ENCODE measurements at places on chromosomes 12 and 14.

DNA sequence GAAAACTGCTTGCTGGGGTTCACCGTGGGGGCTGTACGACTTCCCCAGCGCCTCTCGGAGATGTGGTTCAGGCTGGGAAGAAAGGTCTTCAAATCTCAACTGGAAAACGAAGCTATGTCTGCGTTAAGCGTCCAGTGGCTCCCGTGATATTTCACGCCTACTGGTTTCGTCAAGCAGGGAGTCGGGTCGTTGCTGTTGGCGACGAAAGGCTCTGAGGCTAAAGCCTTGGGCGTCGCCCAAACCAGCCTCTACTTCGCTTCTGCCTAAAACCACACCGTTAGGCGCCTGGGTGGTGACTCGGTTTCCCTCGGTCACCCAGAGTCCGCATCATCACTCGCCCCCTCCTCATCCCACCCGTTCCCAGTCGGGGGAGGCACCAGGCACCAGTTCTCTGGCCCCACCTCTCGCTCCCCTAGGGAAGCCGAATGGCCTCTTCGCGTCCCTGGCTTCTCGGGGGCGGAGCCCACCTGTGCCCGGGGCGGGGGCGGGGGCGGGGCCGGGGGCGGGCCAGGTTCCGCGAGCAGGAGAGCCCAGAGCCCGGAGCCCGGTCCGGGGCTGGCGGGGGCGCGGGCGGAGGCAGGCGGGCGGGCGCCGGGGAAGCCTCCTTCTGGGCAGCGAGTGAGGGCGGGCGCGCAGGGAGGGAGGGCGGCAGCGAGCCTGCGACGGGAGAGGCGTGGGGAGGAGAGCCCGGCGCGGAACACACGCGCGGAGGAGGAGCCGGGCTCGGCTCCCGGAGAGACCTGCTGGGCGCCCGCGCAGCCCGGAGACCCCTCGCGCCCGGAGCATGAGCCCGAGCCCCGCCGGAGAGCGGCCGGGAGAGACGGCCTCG lies at the start of gene B4GALNT3:
Gene B4GALNT3 (plus strand): TSS at position 510 of the 829 bp plus-strand sequence. CDS start 438 bp downstream, outside the sequence.
- peak; percentile 24 for DNase-seq

DNA sequence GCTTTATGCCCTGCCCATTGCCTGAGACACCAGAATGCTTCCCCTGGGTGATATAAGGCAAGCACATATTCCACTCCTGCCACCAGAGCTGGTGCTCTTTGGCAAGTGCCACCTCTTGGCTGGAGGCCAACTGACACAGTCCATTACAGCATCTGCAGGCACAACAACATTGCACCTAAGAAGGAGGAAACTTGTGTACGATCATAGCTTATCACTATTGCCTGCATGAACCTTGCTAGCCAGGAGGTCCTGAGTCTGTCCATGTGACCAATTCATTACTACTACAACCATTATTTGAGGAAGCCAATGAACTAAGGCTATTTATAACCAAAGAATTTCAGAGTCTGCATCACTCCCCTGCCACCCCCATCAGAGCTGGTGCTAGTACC lies 119.8 kb upstream of the SCAF11 start:
- peak; percentile 17 for DNase-seq

- DNase-seq = no peak
These were observed 832.9 kb upstream of the FBXO33 start for GRCh38 chr14:40265096-40265495.

- DNase-seq = peak; percentile 27
These were observed 48.7 kb upstream of the LALBA start for GRCh38 chr12:48618541-48618940.

DNA sequence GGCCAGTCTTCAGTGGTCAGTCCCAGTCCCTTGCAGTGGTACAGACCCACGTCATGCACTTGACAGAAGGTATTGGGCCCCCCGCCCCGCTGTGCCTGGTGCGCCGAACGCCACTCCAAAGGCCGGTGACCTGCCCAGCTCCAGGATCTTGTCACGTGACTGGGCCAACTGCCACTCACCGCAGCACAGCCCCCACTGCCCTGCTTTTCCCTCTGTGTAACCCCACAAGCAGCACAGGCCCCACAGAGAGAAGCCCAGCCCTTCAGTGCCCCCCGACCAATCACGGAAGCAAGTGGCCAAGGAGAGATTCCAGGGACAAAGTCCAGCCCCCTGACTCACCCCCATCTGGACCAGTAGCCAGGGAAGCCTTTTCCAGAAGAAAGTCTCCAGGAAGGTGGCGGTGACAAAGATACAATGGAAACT lies 498 bp downstream of the GPR132 start:
- no peak for DNase-seq

DNA sequence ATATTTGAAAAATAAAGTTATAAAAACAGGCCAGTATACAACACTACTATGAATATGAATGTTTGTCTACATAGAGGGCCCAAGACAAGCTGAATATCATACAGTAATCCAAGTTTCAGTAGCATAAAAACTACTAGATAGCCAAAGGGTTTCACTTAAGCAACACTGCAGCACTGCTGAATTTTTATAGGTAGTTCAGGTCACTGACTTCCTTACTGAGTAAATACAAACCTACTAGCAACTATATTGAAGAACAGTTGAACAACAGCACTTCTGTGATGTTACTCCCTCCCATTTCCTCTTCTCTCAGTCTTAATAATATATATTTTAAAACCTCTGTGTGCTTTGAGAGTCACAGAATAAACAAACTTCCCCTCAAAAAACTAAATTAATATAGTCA lies 42.7 kb downstream of the GTF2A1 start:
- no peak for DNase-seq

DNA sequence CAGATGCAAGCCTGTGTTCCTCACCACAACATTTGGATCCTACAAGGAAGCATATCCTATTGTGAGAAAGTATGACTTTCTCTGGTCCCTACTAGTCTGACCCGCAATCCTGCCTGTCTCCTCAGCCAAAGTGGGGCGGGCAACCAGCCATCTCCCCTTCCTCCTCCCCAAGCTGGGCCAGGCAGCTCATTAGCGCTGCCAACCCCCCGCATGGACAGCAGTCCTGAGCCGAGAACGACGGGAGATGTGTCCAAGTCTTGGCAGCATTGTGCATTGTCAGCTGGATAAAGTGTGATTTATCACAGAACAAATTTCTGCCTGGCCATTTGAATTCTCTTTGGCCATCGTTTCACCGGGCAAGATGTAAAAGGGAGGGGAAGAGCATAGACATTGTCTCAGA lies 139.4 kb downstream of the SLC15A4 start:
- no peak for DNase-seq

DNA sequence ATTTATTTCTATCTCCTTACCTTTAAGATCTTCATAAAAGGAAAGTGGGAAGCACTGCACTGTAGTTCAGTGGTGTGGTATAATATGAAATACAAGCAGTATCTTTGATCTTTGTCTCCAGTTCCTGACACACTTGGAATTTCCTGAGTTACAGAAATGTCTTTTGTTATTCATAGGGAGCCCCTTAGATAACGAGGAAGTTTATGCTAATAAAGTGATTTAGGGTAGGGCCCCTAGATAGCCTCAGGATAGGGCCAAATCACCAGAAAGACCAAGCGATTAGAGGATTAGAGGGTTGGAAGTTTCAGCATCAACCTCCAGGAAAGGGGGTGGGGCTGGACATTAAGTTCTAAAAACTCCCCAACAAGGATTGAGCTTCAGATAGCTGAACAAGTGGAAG lies 29.9 kb upstream of the DDHD1 start:
- DNase-seq = no peak

DNA sequence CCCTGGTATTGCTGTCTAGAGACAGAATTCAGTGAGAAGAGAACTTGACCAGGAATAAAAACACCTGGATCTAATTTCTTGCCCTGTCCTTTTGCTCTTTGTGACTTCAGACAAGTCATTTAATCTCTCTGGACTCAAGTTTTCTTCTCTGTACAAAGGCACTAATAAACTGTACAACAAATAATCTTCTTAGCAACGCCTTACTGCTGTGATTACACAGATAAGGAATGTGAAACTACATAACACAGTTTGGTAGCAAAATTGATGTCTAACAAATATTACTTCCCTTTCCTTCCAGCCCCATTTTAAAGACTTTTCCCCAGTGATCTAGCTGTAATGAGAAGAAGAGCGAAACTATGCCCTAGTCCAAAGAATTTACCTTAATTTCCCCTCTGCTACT lies 69.3 kb downstream of the BCAT1 start:
- no peak for DNase-seq

DNA sequence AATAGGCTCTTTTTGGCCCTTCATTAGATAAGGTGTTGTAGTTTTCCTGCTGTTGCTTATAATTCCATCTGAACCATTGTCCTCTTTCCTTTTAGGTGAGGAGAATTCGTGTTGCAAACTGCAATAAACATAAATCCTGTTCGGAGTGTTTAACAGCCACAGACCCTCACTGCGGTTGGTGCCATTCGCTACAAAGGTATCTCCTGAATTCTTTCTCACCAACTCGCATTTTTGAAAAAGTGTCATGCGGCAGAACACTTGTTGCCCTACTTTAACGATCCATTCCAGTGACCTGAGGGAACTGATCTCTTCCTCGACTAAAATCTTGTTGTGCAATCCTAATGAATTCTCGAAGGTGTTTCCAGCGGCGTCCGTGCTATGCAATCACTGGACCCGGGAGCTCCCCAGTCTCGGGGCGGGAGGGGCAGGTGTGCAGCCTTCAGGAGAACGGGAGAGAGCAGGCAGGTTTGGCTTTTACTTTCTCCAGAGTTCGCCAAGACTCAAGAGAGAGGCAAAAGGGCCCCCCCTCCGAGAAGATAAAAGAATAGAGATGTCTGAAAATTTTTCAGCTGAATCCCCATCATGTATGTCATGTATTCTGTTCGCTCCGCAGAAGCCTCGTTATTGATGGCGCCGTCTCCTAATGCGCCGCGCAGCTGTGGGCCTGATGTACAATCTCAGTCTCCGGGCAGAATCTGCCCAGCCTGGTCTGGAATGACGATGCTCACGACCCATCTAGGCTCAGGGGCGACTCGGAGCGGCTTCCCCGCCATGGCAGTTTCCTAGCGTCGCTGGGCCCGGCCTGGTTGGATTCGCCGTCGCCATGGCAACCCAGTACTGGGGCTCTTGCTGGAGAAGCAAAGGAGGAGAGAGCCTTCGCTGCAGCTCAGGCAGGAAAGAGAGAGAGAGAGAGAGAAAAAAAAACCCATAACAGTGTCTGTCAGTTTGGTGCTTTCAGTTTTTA lies 38.2 kb downstream of the PLXNC1 start:
- DNase-seq = no peak

DNA sequence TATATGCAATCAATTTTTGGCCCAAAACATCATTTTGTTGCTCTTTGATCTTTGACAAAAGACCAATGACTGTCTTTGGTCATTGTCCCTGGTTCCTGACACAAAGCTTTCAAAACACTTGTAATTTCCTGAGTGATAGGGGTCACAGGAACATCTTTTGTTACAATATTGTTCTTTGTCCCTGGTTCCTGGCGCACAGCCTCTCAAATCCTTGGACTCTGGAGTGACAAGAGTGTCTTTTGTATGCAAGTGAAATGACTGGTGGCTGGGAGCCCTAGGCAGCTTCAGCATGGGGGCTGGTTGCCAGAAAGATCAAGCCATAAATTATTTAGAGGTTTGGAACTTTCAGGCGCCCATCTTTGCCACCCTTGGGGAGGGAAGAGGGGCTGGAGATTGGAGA lies 53.9 kb downstream of the DNAH10 start:
- no peak for DNase-seq

Measured in activated B cell treated with CpG ODN at 0.5 μM for 24 hours (primary cell).